ENCODE measurements at places on chromosomes 2 and 18.

DNA sequence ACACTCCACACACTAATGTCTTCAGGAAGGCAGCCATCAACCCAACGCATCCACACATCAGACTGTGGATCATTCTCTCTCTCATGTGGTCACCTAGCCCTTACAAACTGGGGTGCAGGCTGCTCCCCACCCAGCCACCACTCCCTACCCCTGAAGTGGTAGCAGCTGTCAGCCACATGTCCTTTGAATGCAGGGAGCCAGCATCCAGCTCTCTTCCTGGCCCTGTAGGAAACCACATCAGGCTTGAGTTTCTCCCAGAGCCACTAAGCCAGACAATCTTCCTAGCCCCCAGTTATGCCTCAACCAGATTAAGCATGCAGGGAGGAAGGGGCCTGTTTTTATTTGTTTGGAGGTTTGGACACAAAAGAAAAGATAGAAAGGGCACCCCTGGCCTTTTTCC, 52.8 kb upstream of the SPP2 start:
- DNase-seq = no peak

DNA sequence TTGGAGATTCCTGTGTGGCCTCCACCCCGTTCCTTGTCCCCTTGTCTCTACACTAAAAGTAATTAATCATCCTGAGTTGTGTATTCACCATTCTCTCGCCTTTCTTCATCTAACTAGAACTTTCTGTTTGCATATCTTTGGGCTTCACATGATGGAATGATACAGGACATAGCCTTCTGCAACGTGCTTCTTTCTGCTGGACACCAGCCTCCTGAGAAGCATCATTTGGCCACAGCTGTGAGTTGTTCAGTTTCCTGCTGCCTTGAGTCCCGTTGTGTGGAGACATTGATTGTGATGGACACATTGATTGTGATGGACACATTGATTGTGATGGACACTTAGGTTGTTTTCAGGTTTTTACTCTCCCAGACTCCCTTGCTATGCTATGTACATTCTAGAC, 139.3 kb downstream of the KCTD1 start:
- DNase-seq = no peak

DNA sequence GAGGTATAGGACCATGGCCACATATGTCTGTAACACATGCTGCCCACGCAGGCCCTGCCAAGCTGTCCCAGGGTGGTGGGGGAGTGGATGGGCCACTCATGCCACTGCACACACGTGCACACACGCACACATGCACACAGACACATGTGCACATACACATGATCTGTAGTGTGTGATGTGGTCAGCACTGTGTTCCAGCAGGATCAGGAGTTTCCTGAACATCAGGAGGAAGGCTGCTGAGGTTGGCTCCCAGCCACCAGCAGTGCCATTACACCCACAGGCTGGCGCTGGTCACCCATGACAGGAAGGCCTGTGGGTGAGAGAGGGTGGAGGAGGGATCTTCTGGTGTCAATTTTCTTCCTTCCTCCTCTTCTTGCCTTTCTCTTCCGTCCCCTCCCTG, 44.7 kb downstream of the POMC start:
- DNase-seq = no peak

GRCh38 chr2:209872675-209873074, 101.0 kb downstream of the UNC80 start:
- DNase-seq = no peak

- DNase-seq = no peak
These were observed 472.0 kb downstream of the DCDC2C start for GRCh38 chr2:4175343-4175742.

DNA sequence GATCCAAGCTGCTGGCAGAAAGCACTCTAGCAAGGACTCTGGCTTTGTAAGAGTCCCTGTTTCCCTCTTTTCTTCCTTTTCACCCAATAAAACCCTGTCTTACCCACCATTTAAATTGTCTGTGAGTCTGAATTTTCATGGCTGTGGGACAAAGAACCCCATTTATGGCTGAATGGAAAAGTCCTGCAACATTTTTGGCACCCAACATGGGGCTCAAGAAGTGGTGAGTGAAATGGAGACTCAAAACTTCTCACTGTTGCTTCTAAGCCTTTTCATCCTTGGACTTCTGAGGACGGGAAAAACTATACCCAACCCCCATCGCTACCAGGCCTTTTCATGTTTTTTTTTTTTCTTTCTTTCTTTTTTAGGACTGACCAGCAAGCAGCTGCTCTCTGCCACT, 329.5 kb upstream of the CWC22 start:
- no peak for DNase-seq

- DNase-seq = no peak
These were observed 475 bp downstream of the B3GNT2 start for GRCh38 chr2:62196278-62196901.

DNA sequence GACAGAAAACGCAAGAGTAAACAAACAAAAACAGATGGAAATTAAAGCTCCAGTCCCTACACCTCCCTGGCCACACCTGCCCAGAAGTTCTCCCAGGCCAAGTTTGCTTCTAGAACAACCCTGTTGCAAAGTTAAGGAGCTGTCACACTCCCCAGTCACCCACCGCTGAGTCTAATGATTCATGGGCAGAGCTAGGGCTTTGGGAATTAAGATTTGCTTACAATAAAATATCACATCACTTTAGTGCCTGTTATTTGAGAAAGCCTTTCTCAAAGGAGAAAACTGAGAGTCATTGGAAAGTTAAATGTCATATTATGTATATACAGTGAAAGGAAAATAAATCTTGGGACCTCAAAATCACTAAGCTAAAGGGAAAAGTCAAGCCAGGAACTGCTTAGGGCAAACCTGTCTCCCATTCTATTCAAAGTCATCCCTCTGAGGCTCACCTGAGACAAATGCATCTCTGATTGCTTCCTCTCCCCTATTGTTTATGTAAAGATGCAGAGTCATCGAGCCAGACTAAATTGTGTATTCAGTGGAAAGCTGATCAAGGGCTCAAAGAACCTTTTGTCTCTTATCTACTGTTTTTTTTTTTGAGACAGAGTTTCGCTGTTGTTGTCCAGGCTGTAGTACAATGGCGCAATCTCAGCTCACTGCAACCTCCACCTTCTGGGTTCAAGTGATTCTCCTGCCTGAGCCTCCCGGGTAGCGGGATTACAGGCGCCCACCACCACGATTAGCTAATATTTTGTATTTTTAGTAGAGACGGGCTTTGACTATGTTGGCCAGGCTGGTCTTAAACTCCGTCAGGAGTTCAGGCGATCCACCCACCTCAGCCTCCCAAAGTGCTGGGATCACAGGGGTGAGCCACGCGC, 2.8 kb downstream of the CRYGB start:
- DNase-seq = no peak

- DNase-seq = no peak
These were observed 70.8 kb upstream of the EPB41L5 start for GRCh38 chr2:119941981-119942513.

Data from esophagus squamous epithelium (tissue), 5 donors.